Spinal cord (tissue), 10 donors: ENCODE measurements at places on chromosomes 13 and 19. TPM values are rescaled to one million over a fixed set of nuclear protein-coding genes. Genes with fewer than 3 reads are reported as not detected.

The PRODH2 gene
- 0.32 TPM for polyA plus RNA-seq

The KISS1R gene
- 2.3 TPM for polyA plus RNA-seq

The C1QTNF9B gene
- not detected for polyA plus RNA-seq

The NCR1 gene
- polyA plus RNA-seq = not detected

The MTUS2 gene
- polyA plus RNA-seq = 11.6 TPM

The OR7C1 gene
- 0.36 TPM for polyA plus RNA-seq

The HTR2A gene
- polyA plus RNA-seq = 15.9 TPM

The EFNB2 gene
- polyA plus RNA-seq = 34.2 TPM
